NCI-H1930 (cell line): ENCODE measurements at places on chromosomes 1 and 21.

GRCh38 chr1:65425006-65425405 is 4.5 kb downstream of the LEPR start:
- DNase-seq, result no peak

DNA sequence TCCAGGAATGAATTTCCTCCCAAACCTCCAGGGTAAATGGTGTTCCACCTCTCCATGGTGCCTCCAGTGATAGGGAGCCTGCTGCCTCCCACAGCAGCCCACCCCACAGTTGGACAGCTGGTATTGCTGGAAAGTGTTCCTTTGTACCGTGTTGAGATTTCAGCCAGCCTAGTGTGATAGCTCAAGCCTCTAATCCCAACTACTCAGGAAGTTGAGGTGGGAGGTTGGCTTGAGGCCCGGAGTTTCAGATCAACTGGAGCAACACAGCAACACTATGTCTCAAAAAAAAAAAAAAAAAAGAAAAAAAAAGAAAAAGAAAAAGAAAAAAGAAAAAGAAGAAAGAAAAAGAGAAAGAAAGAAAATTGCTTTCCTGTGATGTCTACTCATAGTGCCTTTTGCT is 96.1 kb downstream of the CHD1L start:
- no peak for DNase-seq

GRCh38 chr1:47507144-47507543 is 69.3 kb downstream of the FOXD2 start:
- no peak for DNase-seq

DNA sequence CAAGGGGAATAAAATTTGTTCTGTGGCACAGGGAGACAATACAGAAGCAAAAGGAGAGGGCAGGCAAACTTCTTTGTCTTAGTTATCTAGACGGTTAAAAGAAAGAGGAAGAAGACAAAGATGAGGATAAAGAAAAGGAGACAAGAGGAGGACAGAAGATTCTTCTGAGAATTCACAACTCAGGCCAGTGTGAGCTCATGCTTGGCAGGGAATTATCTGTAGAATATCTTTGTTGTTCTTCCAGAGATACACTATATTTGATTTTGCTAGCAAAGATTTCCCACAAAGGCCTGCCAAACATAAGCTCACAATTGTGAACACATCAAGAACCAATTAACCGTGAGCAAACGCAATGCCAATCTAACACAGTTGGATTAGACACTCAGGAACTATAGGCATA is 21.4 kb downstream of the SLC16A1 start:
- no peak for DNase-seq

GRCh38 chr1:170247751-170248521 is 102.2 kb downstream of the NTMT2 start:
- DNase-seq, result no peak

GRCh38 chr1:145926686-145927062 is 610 bp downstream of the RBM8A start:
- no peak for DNase-seq

- no peak for DNase-seq
Measured at GRCh38 chr1:43843684-43844083, 89.9 kb upstream of the ARTN start.

- DNase-seq, result no peak
Measured at GRCh38 chr1:53942127-53942957, 3.2 kb downstream of the IFT25 start.

DNA sequence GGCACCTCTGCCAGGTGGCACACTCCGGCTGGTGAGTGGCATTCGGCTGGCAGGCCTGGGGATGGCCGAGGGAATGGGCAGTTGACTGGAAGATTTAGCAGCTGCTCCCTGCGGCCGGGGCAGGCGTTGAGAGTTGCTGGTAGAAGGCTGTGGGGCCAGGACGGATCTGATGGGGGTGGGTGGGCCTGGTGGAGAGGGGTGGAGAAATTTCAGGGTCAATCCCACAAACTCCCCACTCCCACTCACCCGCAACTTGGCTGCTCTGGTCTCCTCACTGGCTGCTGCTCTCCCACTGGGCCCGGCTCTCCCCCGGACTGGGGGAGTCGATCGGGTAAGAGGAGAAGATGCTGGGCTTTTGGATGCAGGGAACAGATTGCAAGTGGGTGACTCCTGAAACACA is 2.1 kb downstream of the PSRC1 start:
- no peak for DNase-seq

DNA sequence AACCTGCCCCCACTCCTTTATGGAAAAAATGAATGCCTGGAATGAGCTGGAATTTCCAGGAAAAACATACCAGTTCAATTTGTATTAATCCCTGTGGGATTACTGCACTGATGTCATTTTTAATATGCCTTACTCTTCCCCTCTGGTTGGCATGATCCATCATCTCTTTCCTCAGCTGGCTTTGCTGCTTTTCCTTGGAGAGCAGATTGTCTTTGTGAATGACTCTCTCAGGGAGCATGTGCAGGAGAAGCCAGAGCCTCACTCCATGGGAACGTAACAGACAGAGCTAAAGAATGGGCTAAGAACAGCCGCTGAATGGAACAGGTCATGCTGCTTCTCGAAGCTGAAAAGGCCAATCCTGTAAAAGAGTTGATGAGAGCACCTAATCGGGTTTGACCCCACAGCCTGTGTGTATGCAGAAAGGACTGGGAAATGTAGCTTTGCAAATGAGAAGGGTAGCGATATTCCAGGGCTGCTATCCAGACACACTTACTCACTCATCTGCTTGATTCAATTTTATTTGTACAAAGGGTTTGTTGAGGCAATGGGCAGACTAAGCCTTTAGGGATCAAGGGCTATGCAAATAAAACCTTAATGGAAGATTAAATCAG is 20.7 kb downstream of the PHC2 start:
- no peak for DNase-seq

DNA sequence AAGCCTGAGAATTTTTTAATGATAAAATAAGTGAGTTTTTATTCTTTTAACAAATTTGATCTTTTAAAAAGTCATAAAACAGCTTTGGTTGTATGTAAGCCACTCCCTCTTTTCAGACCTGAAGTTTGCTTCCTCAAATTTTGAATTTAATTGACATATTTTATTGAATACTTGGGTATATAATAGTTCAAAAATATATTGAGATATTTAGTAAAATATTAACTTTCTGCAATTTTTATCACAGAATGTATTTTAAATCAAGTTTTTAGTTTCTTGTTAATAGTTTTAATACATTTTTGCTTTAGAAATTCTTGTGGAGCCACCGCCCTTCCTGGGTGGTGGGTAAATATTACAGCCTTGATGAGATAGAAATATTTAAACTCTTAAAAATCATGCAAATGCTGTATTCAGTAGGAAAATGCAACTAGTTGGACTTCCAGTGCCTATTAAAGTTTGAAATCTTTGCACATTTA is 867 bp downstream of the PTPRC start:
- DNase-seq, result no peak

- no peak for DNase-seq
Measured at GRCh38 chr1:65994223-65994622, 201.5 kb downstream of the PDE4B start.

DNA sequence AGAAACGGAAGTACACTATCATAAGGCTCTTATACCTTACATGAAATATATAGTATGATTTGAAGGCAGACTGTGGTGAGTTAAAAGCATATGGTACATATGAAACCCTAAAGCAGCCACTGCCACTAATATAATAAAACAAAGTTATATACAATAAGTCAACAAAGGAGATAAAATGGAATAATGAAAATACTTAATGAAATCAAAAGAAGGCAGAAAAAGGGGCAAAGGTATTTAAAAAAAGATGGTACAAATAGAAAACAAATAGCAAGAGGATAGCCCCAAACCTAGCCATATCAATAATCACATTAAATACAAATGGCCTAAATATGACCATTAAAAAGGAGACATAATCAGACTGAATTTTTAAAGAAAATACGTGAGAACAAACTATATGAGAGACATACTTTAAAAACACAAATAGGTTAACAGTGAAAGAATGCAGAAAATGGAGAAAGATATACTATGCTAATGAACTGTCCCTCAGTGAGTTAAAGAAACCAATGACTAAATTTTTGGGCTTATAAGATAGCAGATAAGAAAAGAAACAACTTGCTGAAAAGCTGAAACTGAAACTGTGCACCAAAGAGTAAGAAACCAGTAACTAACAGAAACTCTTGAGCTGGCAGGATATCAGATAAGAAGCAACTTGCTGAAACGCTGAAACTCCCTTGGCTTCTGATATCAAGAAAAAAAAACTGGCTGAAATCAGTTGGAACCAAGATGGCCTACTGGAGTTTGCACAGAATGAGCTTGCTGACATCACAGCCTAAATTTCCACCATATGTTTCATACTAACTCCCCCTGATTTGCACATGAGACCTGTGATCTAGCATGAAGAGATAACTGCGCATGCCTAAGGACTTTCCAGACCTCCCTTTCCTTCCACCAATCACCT is 44.3 kb upstream of the IL10 start:
- DNase-seq, result no peak

DNA sequence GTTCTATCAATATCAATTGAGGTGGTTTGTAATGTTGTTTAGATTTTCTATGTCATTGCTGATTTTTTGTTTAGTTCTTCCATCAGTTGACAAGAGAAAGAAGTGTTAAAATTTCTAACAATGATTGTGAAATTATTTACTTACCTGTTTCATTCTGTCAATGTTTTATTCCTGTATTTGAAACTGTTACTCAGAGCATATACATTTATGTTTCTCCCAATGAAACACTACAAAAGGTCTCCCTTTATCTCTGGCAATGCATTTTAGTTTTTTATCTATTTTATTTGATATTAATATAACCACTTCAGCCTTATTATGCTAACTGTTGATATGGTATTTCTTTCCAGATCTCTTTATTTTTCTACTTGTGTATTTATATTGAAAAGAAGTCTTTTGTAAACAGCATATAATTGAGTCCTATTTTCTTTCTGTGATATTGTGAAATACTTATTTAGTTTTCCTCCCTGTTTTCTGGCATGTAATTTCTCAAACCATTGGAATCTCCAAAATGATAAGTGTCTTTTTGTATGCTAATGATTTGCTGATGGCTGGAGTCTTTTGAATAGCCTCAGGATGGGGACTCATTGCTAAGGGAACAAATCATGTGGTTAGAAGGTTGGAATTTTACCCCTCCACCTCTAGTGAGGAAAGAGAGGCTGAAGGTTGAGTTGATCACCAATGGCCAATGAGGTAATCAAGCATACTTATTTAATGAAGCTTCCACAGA is 122.0 kb downstream of the ADSS2 start:
- no peak for DNase-seq

DNA sequence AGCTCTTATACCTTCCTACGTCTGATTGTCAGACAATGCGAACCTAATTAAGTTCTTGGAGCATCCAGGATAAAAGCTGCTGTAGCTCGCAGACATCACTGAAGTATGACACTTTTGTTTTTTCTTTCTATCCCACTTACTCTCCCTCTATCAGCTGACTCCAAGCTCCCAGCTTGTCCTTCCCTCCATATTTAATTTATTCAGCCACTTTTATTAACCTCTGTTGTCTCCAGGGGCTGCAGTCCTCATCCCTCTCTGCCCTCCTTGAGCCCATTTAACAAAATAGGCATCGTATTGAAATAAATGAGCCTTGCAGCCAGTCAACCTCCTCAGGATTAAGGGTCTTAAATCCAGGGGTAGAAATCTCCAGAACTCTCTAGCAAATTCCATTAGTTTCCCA is 7.1 kb downstream of the KIRREL1 start:
- no peak for DNase-seq

DNA sequence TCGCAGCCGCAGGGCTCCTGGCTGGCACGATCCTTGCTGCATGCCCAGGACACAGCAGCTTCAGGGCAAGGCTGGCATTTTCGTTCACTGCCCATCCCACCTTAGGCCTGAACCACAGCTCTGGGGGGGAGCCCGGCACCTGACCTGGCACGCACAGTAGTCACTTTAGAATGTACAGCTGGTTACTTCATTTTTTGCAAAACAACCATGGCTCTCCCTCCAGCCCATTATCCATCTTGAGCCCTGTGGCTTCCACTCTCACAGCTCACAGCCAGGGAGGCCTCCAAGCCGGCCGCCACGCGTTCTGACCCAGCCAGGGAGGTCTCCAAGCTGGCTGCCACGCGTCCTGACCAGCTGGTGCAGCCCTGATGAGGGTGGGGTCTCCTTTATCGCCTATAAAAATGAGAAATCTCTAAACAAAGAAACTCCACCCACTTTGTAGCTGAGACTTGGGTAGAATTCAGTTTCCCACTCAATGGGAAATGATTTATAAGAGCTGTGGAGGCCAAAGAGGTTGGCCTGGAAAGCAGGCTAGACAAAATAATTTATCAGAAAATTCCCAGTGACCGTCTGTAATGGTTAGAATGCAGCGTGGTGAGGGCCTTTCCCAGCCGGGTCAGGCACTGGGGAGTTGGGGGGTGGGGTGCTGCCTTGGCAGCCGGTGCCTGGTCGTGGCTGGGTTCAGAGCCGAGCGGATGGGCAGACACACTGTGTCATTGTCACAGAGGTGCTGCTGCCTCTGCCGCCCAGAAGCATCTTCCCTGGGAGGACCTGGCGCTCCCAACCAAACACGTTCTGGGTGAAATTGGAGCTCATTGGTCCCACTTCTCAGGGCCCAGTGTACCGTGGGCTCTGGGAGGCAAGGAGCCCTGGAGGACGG is 54.6 kb upstream of the ACTRT2 start:
- no peak for DNase-seq

DNA sequence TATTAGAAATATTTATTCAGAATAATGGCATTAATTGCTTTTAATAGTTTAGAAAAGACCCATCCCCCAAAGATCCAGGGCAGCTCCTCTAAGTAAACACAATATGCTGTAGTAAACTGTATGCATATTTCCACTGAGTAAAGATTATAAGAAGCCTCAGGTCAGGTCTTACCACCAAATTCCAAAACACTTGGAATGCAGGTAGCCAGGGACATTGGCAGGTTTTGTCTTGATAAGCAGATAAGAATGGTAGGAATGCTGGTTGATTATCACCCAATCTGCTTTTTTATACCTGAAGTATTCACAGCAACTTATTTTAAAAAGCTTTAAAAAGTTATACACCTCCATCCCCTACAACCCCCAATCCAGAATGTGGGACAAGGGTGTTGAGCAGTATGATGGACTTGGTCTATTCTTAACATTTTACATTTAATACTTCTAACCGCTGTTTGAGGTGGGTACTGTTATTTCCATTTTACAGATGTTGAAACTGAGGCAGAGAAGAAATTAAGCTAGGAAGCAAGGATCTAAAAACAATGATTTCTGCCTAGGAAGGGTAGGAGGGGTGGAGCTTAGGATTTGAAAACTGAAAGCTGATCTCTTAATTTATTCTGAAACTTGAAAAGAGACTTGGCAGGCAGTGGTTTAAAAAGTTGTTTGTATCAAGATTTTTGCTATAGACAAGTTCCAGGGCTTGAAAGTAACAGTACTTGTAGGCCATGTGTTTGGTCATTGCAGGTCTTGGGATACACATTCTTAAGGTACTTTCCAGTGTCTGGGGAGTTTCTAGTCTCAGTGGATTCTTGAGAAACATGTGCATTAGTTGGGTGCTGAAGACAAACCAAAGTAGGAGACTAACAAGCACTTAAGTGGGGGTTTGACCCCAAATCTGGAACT is 15.6 kb upstream of the THEM4 start:
- DNase-seq, result no peak

GRCh38 chr1:59520827-59521418 is 224.0 kb downstream of the FGGY start:
- no peak for DNase-seq
